NCI-H187 treated with DMSO at 0.1 percent for 48 hours (cell line): ENCODE measurements at places on chromosomes 16 and 17.
A peak's percentile ranks its signal among the peaks of the same experiment; 100 is the strongest.

- DNase-seq, result no peak
These were observed 128.5 kb downstream of the PPM1E start for GRCh38 chr17:58884161-58884560.

DNA sequence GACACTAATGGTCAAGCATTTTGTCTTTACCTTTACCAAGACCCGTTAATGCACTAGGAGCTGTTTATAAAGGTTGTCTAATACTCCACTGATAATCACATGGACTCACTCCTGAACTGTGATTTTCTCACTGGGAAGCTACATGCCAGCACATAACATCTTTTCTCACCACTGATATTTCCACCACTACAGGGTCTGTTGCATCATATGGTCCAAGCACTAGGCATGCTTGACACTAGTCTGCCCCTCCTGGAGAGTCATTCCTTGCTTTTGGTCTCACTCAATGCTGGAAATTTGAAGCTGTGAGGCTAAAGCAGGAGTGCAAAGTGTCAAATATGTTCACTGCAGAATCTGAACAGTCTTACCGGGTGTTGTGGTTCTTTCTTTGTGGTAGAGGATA is 1576.8 kb downstream of the CDH8 start:
- no peak for DNase-seq

- no peak for DNase-seq
These were observed 3.6 kb upstream of the HROB start for GRCh38 chr17:44137891-44138709.

DNA sequence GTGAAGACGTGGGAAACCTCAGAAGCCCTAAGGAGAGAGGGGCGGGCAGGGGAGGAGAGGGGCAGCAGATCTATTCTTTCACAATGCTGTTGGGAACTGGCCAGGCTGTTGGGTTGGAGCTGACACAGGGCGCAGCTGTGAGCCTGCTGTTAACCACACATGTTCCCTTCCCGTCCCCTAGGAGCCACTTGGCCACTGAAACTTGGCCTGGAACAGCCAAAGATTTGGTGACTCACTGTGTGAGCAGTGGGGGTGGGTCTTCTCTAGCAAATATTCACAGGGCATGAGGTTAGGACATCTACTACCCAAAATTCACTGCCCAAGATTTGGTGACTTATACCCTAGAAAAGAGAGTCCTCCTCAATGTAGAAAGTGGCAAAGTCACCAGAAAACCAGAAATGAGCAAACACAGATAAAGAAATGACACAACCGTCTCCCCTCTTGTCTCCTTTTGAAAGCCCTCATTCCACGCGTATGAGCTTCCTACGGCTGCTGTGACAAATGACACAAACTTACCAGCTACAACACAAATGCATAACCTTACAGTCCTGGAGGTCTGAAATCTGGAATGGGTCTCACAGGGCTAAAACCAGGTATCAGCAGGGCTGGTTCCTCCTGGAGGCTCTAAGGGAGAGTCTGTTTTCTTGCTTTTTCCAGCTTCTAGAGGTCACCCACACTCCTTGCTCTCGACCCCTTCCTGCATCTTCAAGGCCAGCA is 6.3 kb downstream of the TBC1D16 start:
- no peak for DNase-seq

- peak; percentile 82 for DNase-seq
These were observed 151.0 kb upstream of the CDC42EP4 start for GRCh38 chr17:73462823-73463222.

DNA sequence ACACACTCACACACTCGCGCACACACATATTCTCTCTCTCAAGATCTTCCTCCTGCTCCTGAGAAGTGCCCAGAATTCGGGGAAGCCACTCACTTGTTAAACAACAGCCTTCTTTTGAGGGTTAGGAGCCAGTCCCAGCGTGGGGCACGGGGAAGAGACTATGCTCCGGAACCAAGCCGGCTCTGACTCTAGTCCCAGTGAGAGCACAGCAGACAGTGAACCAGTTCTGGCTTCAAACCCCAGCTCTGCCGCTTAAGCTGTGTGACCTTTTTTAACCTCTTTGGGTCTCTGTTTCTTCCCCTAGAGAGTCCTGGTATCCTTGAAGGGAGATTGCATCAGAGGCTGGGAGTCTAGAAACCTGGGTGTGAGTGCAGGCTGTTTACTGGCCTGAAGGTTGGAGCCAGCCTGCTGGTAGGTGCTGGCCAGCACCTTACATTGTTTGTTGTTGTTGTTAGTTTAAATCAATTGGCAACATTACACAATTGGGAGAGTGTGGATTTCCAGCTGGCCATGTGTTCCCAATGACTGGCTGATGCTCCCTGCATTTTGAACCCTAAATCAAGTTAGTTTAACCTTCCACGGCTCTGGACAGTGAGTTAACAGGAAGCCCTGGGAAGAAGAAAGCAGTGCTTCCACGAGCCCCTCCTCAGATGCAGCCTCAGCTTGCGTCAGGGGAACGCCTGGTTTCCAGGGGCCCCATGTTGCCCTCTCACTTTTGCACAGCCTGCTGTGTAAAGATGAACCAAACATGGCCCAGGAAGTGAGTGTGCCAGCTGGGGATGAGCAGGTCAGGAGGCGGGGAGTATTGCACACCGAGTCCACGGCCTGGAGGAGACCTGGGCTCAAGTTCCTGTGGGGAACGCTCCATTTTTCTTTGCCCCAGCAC is 71.5 kb downstream of the GAS7 start:
- no peak for DNase-seq

DNA sequence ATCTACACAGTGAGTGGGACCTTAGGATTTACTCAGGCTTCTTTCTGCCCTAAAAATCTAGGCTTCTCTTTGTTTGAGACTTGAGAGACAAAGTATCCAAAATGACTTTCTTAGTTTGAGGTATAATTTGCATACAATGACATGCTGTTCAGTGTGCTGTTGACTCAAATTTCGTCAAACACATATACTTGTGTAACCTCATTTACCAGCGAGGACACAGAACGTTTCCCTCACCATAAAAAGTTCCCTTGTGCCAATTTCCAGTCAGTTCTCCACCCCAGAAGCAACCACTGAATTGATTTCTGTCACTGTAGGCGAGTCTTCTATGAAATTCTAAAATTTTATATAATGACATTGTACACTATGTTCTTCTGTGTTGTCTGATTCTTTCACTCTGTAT is 68.0 kb upstream of the MAF start:
- DNase-seq, result no peak

GRCh38 chr17:44197980-44198720 is 1.5 kb downstream of the ATXN7L3 start:
- DNase-seq, result no peak

- no peak for DNase-seq
These were observed 5.2 kb upstream of the FANCA start for GRCh38 chr16:89821438-89822187.

DNA sequence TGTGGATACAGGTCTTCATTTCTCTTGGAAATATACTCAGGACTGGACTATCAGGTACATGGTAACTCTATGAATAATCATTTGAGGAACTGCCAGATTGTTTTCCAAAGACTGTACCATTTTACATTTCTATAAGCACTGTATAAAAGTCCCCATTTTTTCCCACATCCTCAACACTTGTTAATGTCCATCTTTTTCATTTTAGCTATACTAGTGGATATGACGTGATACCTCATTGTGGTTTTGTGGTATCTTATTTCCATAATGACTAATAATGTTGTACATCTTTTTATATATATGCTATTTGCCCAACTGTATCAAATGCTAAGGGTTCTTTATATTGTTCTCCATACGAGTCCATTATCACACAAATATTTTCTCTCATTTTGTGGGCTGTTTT is 22.9 kb downstream of the NUP88 start:
- no peak for DNase-seq

- DNase-seq, result no peak
These were observed 71.1 kb downstream of the CMIP start for GRCh38 chr16:81515721-81516120.

DNA sequence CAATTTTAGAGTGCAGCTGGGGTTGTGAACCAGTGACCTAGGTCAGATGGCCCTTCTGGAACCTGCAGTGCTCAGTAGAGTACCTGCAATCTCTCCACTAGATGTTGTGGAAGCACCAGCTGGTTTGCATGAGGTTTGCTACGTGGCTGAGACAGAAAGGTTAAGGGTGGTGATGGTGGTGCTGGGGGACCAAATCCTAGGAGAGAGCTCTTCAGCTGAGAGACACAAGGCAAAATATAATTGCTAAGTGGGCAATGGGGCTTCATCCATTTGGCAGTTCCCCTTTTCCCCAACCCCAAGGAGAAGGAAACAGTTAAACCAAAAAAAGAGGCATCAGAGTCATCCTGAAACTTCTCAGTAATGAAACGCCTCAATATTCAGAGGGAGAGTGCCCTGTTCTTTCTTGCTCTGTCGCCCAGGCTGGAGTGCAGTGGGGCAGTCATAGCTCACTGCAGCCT is 13.9 kb downstream of the ITPRIPL2 start:
- DNase-seq, result no peak

DNA sequence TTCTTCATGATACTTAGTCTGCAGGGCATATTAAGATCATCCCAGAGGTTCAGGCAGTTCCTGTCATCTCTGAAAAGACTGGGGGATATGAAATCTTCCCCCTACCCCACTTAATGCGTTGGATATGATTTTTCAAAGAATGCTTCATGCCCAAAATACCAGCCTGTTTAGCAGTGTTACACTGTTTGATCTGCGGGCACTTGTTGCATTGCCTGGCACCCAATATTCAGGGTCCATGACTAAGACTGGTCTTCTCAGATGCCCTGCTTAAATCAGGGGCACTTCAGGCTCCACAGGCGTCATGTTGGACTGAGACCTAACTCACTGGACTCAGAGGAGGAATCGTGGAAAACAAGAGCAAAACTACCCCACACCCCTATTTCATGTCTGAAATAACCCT is 6.4 kb upstream of the RASL10B start:
- DNase-seq, result no peak

- no peak for DNase-seq
These were observed 71.5 kb downstream of the FOXL1 start for GRCh38 chr16:86649875-86650274.

DNA sequence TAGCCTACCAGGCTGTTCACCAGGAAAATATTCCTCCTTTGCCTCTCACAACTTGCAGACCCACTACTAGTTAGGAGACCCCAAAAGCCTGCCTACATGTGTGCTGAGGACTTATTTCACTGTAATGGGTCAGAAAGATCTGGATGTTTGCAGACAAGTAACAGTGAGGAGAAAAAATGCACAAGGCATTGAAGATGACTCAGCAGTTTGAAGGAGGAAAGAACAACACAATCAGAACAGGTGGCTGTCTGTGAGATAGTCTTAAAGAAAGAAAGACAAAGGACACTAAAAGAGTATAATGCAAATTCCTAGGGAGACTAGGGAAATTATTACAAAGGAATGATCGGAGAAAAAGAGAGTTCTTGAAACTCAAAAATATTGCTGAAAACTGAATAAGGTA is 69.0 kb downstream of the ANKFN1 start:
- no peak for DNase-seq

DNA sequence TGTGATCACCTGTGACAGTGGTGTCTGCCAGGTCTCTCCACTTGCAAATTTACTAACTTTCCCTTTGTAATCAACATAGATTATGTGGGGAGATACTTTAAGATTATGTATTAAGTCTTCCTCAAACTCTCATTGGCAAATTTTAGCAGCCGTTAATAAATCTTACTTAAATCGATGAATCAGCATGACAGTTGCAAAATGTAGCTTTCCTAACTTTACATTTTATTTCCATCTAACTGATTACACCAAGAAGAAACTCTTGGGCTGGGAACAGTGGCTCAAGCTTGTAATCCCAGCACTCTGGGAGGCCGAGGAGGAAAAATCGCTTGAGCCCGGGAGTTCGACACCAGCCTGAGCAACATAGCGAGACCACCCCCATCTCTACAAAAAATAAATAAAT is 23.3 kb upstream of the CPNE2 start:
- no peak for DNase-seq

GRCh38 chr17:249236-249993 is 68.0 kb upstream of the DOC2B start:
- DNase-seq, result no peak

GRCh38 chr17:57895382-57896060 is 45.7 kb upstream of the MRPS23 start:
- DNase-seq, result no peak

- DNase-seq, result no peak
These were observed 179.4 kb upstream of the NLRP1 start for GRCh38 chr17:5763595-5764306.

DNA sequence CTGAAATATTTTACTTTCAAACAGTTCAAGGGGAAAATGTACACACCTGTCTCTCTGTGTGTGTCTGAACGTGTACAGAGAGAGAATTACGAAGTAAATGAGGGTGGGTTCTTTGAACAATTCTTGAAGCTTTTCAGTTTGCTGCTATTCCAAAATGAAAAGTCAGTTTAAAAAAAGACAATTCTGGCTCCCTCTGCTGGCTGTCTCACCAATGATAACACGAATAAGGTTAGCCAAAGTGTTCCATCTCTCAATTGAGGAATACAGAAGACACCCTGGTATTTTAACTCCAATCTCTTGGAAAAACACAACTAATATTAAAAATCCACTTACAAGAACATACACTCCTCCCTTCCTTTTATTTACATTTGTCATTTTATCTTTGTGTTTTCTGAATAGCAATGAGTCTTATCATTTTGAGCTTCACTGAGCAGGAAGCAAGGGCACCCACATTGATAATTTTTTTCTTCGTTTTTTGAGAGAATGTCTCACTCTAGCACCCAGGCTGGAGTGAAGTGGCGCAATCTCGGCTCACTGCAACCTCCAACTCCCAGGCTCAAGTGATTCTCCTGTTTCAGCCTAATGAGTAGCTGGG is 20.5 kb downstream of the EFTUD2 start:
- no peak for DNase-seq

DNA sequence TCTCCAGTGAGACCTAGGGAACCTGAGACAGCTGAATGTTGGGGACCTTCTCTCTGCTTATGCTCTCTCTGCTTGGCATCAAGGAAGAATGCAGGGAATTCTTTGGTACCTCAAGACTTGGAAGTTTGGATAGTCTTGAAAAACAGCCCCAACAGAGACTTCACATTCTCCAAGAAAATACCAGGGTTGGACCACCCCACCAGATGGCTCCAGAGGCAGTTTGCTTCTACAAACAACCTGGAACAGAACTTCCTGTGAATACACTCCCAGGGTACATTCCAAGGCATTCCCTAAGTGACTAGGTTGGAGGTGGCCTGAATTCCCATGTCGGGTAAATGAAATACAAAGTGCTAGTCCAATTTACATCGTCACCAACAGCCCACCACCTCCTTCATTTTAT is 314.4 kb downstream of the PMP22 start:
- DNase-seq, result no peak

GRCh38 chr16:10013364-10013763 is 168.9 kb downstream of the GRIN2A start:
- DNase-seq, result no peak

- no peak for DNase-seq
These were observed 85.9 kb downstream of the SNX29 start for GRCh38 chr16:12062343-12063003.
